ENCODE measurements at places on chromosomes 1 and 21.

DNA sequence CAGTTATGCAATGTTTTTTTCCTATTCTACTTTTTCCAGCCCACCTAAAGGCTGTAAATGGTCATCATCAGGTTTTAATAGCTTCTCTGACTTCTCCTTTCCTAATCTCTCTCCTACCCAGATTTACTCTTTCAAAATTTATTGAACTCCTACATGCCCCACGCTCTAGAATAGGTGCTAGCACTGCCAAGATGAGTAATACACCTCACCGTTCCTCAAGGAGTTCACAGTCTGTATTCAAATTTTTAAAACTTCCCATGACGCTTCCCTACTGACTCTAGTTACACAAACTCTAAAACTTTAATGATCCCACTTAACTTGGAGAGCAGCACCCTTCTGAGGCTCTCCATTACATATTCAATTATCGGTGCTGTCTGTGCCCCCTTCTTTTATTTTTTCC is 51.6 kb downstream of the ALG14 start:
- no peak for DNase-seq

DNA sequence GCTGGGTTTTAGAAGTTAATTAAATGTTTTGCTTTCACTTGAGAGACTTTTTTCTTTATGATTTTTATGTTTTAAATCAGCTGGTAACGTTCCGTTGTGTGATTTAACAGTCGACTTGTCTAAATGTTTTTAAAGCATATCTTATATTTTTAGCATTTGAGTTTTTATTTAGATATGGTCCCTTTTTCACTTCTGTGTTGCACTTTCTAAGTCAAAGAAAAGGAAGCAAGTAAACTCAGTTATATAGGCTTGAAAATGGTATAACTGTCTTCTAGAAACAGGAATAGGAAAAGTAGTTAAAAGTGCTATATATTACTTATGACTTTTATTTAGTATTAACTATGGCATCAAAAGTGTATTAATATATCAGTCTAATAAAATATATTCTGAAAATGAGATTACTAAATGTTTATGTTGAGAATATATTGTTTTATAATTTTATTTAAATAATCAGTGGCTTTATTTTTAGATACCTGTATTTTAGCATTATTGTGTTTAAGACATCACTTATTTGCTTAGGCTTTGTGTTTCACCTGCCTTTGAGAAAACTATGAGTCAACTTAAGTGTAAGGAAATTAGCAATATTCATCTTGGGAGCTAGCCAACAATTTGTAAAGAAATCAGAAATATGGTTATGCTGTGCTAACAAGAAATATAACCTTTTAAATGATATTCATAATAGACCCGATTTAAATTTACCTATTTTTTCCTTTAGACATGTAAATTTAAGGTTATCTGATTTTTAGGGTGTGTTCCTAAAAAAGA is 60.5 kb downstream of the RABGAP1L start:
- DNase-seq: no peak

GRCh38 chr1:213061263-213061662 is 10.2 kb downstream of the RPS6KC1 start:
- no peak for DNase-seq

DNA sequence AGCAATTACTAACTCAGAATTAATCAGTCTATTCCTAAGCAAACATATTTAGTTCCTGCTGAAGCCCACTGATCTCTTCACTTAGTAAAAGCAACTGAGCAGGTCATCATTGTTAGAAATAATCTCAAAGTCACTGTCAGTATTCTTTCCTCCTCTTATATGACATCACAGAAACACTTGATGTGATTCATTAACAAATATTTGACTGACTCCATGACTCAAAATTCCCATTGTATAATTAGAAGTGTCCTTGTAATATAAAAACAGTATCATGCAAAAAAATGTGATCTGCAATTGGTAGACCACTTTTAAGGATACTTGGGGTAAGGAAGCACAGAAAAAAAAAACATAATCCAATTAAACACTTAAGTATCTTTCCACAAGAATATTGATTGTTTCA is 194.4 kb downstream of the DPYD start:
- DNase-seq: no peak

GRCh38 chr1:1198423-1199140 is 7.8 kb downstream of the TNFRSF18 start:
- peak; percentile 31 for DNase-seq

- DNase-seq: no peak
Measured at GRCh38 chr1:4395676-4396075, 258.7 kb upstream of the AJAP1 start.

DNA sequence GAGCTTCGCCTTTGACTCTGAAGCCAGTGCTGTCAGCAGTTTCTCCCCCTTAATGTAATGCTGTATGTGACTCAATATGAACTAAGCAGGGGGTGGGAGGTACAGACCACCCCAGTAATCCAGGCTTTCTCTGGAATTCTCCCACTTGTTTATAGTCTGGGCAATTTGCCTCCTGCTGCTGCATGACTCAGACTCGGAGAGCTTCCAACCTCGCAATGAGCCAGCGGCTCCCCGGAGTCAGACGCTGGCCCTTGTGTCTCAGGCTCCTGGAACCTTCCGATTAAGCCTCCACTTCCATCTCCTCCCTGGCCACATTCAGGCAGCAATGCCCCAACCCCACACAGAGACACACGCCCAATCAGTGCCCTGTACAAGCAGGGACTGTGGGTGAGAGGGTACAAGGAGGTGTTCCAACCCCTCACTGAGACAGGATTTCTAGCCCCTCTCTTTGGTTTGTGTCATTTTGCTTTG is 471.7 kb upstream of the VAMP3 start:
- DNase-seq: no peak

DNA sequence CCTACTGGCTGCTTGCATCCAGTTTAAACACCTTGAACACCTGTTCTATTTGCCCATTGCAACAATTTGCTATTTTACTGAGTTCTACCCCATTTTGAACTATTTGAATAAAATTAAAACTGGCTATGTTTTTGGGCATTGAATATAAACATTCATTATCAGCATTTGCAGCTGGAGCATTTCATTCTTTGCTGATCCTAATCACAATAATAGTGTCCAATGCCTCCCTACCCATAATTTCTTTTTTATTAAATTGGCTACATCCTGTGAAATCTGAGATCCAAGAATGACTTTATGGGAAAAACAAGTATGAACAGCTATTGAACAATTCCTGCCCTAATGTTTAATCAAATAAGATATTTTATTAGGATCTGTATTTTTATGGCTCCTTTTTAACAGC is 447.9 kb downstream of the PLA2G4A start:
- DNase-seq: no peak

DNA sequence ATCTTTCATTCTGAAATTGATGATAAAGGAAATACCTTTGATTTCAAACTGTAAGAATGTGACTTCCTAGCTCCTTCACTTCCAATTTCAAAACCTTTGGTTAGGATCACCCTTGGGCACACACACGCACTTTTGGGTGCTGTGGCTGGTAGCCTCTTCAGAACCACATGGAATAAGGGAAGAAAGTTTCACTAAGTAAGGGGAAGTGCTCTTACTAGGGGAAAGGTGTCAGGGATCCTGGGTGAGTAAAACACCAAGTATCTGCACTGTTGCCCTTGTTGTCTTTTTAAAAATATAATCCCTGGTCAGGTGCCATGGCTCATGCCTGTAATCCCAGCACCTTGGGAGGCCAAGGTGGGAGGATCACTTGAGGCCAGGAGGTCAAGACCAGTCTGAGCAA is 132.4 kb downstream of the SDCCAG8 start:
- no peak for DNase-seq

DNA sequence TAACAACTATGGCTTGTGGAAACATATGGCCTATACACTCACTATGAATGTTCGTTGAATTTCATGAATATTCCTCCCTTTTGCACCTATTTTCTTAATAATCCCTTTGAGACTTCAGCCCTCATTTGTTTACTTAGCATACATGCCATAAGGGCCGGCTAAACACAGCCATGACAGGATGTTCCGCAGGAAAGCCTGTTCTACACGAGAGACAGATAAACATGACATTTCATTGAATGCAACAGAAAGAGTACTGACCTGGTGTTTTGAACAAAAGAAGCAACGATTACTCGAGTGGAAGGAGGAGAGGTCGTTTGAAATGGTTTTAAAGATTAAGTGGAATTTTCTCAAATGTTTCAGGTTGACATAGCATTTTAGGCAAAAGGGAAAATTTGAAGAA is 459.5 kb upstream of the CXADR start:
- no peak for DNase-seq

DNA sequence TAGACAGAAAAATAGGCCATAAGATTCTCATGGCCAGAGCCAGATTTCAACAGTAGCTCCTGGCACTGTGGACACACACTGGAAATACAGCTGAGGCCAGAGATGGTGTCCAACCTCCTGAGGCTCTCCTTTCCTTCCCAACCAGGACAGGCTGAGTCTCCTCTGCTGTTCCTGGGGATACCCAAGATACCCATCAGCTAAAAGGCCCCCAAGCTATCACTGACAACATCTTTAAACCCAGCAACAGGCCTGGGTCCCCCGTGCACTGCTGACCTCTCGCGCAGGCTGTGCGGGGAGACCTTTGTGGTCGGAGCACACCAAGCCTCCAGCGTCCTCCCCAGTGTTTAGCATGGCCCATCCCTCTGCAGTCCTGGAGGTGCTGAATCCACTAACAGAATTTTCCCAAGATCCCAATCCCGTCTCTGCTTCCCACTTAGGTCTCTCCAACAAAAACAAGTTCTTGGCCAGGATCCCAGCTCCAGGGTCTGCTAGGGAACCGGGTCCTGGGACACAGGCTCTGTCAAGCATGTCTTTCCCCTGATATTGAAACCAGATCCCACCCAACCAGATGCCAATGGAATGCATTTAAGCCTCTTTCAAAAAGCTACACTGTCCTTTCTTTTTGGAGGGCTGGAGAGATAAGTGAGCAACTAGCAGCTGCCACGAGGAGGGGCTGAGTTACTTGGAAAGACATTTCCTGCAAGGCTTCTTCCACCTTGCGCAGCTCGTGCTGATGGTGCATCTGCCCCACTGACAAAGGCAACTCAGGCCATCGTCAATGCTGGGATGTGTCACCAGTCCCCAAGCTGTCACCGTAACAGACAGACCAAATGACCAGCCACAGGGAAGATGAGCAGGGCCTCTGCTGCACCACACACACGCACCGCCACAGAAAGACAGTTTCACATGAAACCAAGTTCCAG is 73.2 kb downstream of the BCAR3 start:
- no peak for DNase-seq

DNA sequence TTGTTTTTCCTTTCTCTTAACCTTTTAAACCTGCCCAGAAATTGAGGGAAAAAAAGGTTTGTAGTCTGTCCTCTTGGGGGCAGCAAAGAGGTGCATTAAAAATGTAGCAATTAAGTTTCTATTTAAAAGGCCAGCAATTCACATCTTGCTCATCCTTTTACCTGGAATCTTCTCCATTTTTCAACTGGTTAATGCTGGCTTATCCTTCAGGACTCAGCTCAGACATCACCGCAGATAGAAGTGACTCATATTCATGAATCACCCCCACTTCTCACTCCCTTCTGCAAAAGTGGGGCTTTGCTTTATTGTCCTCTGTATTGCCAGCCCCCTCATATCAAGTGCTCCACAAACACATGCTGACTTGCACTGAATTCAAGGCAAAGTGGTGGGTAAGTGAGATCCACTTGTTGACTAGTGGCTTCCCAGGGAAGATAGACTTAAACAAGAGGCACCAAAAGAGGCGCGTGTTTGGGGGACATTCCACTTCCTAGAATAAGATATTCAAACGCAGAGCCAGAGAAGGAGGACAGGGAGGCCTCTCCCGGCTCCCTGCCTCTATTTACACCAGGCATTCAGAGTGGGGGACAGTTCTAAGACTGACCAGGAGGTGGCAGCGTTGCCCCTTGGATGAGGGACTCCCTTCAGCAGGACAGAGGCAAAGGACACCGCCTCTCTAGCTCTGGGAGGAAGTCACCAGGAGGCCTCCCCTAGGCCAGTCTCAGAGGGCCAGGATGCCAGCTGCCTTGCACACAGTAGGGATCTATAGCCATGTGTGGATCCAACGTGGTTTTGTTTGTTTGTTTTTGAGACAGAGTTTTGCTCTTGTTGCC is 23.2 kb upstream of the ZNF648 start:
- DNase-seq: peak; percentile 90

GRCh38 chr1:64955097-64956009 is 11.0 kb downstream of the JAK1 start:
- no peak for DNase-seq

DNA sequence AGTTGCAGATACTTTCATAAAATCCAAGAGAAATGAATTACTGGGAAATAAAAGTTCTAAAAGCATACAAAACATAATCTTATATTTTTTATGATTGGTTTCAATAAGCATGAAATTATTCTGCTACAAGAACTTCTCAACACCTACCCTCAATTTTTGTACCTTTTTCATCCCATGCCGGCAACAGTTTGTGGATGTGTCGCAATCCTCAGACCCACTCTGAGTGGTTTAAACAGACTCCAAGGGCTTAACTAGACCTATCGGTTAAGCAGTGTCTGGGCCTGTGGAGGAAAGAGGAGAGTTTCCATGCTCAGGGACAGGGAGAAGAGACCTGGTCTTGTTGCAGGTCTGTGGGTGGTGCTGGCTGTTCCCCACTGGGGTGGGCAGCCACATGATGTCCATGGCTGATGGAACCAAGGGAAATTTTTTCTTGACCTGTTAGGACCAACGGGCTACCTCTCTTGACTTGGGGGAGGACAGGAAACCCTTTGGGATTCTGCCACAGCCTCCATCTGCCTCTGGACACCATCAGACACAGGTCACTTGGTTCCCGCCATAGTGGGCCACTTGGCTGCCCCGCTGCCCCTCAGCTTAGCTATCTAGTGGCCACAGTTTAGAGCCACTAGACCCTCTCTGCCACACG is 81.1 kb upstream of the CLDN14 start:
- no peak for DNase-seq

GRCh38 chr1:119438761-119439160 is 23.8 kb downstream of the HSD3B2 start:
- DNase-seq: no peak

GRCh38 chr1:11397151-11397901 is 81.6 kb upstream of the DISP3 start:
- peak; percentile 73 for DNase-seq

DNA sequence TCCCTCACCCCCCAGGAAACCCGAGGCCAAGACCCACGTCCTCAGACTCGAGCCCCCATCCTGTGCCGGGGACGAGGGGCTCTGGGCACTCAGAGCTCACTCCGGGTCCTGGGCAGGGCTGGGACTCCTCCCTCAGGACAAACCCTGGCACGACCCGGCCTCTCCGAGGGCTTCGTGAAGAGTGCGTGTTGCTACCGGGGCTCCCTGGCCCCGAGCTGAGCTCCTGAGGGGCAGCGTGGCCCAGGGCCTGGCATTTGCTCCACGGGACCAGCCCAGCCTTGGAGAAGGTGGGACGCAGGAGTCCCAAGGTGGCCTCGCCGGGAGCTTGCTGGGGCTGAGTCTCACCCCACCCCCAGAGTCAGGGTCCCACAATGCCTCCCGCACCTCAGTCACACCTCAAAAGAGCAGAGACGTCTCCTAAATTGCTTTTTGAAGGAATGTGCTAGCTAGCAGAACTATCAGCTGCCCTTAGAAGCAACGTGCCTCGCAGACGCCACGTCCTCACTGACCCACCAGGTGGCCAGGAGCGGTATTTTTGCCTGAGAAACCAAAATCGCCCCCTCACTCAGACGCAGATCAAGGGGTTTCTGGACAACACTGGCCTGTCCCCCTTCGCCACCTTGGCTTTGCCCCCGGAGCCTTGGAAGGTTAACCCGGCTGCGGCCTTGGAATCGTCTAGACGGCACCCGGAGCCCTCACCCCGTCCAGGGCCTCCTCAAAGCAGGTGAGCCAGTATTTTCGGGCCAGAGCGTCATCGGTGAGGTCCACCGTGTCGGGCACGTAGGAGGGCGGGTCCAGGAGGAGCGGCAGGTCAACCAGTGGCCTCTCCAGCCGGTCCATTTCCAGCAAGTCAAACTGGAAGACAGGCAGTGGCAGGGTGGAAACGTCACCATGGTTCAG is 11.3 kb downstream of the PANK4 start:
- no peak for DNase-seq

GRCh38 chr1:109255678-109256077 is 6.3 kb downstream of the CELSR2 start:
- DNase-seq: peak; percentile 65
